ENCODE measurements at places on chromosomes 12 and 14.

- no peak for DNase-seq
These were observed 6.0 kb upstream of the UBE2N start for GRCh38 chr12:93447555-93448290.

- no peak for DNase-seq
These were observed 50.5 kb downstream of the SAMD4A start for GRCh38 chr14:54617467-54617866.

DNA sequence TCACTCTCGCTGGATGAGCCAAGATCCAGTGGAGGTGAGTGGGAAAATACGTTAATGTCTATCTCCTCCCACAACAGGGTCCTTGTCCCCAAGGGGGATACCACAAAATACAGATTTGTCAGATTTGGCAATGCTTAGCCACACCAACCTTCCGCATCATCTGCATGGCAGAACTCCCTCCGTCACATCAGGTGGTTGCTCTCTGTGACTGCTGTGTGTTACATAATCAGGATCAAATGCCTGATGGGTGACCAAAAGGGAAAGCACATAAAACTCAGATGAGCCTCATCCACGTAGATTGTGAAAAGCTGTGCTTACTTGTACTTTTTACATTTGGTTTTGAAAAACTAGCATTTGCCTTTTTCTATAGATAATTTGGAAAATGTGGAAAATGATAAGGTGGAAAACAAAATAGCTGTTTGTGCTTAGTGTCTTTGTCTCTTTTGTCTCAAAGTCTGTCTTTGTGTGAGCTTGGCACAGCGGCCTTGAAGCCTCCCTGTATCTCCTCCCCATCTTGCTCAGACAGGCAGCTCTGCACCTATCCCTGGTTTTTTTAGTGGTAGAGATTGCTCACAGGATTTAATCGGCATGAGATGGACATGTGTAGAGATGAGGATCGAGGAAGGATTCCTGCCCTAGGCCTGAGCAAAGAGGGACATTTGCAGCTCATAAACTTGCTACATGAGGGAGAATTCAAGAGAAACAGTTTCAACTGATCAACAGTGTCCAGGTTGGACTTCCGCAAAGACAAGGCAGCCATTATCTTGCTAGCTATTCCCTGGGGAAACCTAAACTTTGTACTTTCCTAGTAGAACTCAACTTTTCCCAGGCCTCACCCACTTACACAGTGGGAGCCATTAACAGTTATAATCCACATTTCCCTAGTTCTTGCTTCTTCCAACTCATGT lies 3.6 kb upstream of the FGF6 start:
- no peak for DNase-seq

DNA sequence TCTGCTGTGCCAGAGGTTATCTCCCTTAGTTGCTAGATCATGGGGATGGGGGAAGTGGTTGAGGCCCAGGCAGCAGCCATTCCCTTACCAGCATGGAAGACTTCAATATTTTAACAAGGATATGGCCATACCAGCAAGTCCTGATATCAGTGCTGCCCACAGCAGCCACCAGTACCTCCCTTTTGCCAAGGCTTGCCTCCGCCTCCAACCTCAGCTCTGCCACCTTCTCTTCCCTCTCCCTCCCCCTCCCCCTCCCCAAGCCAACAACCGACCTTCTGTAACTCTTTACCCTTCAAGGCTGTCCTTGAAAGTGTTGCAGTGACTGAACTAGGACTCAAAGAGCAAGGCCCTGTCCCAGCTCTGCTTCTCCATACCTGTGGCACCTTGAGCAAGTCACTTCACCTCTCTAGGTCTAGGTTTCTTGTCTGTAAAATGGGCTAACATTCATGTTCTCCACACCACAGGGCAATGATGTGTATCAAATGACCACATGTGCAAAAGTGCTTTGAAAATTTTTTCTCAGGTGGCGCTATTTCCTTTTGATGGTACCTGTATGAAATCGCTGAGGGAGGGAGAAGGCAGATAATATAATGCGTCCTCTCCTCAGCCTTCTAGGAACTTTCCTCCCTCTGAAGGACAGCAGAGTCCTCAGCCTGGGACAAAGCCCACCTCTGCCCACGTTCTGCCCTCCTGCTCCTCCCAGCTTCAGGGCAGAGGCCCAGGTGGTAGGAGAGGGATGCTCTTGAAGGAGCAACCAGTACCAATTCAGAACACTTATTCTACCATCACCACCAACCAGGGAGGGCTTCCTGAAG lies 14.7 kb downstream of the PLEKHG6 start:
- no peak for DNase-seq

Data from Jurkat, Clone E6-1 (cell line).